ENCODE measurements at places on chromosomes 6 and 20.

DNA sequence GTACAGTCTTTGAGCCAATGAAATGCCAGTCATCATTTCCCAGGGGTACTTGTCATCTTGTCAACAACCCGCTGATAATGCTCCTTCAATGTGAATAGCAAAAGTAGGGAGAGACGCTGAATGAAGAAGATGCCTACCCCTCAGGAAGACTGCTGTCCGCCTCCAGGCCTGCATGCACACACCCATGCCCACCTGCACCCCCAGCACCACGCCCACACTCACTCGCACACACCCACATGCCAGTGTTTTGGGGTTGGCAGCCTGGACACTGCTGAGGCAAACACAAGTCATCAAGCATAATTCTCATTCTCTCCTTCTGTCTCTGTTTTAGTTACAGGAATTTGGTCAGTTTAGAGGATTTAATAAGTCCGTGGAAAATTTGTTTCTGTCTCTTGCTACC is 63.6 kb downstream of the SYTL3 start:
- DNase-seq: no peak

- no peak for DNase-seq
Measured at GRCh38 chr20:63850689-63851547, 10.4 kb upstream of the ABHD16B start.

- no peak for DNase-seq
Measured at GRCh38 chr6:153058291-153058690, 55.8 kb upstream of the MTRF1L start.

GRCh38 chr6:10073341-10073740 is 341.5 kb downstream of the TFAP2A start:
- no peak for DNase-seq

DNA sequence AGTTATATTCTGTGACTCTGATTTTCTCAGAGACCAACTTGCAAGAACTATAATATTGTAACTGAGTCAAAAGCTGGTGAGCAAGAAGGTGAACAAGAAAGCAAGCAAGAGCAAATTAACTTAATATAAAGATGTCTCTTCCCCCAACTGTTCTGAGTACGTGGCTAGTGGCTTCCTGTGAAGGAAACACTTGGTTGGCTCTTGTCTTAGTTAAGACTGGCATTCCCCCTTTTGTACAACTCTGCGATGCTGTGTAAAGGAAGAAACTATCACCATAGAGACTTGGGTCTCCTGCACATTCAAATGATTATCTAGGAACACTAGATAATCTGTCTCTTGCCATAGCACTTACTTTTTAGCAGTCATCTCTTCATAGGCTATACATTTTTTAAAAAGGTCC is 47.3 kb upstream of the TNFAIP3 start:
- DNase-seq: peak; percentile 54

GRCh38 chr6:88499436-88499835 is 333.3 kb upstream of the CNR1 start:
- DNase-seq: no peak

DNA sequence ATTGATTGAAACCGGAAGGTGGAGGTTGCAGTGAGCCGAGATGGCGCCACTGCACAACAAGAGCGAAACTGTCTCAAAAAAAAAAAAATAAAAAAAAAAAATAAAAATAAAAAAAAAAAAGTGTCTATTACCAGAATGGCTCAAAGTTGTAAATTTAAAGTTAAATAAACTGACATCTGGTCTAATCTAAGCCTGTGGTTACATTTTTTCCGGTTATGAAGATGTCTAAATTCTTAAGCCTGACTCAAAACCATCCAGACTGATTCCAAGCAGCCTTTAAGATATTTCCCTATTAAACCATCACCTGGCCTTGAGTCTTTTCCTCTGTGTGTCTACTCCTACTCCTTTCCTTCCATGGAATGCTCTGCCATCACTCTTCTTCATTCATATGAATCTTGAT is 371.7 kb upstream of the RUNX2 start:
- DNase-seq: no peak

GRCh38 chr20:2816030-2816582 is at the start of gene TMEM239:
TMEM239 (plus strand) TSS chr20:2816364; CDS start chr20:2816555, 191 bp downstream.
- DNase-seq: no peak

DNA sequence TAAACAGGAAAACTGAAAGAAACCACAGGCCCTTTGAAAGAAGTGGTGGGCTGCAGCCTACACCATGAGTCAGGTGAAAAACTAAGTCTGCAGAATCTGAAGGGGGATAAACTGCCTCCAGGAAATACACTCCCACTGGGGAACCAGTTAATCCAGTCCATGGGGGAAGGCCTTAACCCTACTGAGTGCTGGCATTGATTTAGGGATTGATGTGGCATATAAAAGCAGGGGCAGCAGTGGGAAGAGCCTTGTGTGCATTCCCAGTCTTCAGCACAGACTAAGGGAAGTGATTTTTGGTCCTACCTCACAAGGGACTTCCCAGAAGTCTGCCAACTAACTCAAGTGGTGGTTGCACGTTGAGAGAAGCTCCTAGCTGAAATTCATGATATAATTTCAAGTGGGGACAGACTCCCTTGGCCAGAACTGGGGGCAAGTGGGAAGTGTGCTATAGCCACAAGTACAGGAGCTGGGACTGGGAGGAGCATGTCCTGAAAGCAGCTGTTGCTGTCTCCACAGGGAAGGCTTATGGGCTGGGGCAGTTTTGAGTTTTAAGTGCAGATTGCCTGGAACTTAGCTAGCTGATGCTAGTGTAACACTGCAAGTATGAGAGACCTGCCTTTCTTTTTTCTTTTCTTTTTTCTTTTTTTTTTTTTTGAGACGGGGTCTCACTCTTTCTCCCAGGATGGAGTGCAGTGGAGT is 31.2 kb downstream of the CITED2 start:
- no peak for DNase-seq

DNA sequence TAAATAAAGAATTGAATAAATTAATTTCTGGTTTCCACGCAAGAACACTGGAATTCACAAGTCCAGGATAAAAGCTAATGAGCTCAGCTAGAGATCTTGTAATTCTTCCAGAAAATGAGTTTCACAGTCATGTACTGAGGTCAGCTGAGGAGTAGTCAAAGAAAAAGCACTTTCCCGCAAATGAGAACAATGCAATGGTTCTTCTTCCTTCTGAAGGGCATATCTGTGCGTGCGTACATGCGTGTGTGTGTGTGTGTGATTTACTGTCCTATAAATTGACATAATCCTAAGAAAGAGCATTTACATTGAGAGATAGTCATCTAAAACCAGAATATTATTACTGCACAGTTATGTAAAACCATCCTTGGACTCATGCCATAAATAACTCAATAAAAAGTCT is 968.9 kb upstream of the EYS start:
- no peak for DNase-seq

DNA sequence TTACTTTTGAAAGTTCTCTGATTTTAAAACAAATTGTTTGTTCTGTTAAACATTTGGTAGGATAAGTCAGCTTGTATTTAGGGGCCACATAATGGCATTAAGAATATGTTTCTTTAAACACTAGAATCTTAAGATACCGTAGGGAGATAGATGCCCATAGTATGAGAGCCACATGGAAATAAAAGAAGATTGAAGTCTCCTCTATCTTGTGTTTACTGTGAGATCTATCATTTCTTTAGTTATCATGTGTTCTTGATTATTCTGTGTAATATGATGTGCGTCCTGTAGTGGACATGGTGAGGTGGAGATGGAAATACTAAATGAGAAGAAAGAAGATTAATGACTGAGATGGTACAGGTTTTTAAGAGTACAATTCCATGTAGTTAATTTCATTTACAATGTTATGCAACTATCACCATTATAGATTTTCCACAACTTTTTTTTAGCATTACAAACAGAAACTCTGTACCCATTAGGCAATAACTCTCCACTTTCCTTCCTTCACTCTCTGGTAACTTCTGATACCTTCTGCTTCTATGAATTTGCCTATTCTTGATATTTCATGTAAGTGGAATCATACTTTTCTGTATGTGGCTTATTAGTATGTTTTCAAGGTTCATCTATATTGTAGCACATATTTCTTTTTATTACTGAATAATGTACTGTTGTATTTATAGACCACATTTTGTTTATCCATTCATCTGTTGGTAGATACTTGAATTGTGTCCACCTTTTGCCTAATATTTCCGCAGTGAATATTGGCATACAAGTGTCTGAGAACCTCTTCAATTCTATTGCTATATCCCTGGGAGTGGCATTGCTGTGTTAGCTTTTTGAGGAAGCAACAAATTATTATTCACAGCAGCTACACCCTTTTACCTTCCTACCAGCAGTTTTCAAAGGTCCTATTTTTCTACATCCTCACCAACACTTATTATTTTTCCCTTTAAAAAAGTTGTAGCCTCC is 11.5 kb downstream of the RNF146 start:
- no peak for DNase-seq

DNA sequence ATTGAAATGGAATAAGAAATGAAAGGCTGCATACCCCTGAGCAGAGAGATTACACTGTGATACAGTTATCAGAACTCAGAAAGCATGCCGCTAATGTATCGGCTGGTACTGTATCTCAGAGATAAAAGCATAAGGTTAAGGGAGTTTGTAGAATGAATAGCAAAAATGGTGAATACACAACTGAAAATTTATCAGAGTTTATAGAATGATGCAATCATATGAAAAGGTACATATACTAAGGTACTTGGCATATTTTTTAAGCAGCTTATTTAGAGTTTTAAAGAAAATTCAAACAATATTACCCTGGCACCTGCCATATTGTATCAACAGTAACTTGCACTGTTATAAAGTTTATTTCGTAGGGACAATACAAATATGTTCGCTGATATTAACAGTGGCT is 364.0 kb downstream of the PHF3 start:
- DNase-seq: no peak
